NCI-H345 (cell line): ENCODE measurements at places on chromosomes 3 and 15.
A peak's percentile ranks its signal among the peaks of the same experiment; 100 is the strongest.

DNA sequence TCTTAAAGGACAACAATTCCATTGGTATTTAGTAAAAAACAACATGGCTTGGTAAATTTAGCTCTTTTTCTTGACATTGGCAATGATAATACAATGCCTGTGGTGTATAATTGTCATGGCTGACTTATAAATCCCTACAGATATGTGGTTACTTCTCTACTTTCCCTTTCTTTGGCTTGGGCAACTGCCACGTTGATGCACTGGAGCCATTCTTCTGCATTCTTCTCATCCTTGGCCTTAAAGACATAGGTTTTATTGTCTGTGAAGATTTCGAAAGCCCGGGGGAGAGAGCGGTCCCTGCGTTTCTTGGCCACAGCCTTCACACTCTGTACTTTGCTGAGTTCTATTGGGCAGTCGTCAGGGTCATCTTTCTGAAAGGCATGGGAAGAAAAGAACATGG, 101.1 kb upstream of the CCNL1 start:
- DNase-seq = no peak

DNA sequence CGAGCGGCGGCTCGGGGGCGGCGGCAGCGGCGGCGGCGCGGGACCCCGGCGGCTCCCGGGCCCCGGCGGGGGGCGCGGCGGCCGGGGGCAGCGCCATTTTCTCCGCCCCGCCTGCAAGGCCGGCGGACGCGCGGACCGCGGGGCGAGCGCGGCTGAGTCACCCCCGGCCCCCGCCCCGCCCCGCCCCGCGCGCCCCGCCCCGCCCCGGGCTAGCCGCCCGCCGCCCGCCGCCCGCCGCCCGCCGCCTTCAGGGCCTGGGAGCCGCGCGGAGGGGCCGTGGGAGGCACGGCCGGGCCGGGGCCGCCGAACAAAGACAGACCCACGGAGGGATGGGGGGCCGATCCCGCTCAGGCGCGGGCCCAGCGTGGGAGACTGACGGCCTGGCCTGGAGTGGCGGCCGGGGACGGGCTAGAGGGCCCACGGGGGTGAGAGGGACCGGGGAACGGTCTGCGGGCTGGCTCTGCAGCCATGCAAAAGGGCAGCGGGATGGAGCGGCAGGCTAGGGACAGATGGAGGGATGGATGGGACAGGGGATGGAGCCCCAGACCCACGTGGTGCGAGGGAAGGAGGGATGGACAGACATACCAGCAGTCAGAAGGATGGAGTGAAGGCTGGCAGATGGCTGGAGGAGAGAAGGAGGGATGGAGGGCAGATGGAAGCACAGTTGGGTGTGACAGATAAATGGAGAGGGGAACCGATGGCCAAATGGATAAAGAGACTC, at the start of gene EIF4E3:
Gene EIF4E3 (minus strand): TSS at position 132 of the 721 bp plus-strand sequence. CDS start 35 bp downstream, at position 97.
- DNase-seq = peak; percentile 27

- DNase-seq = peak; percentile 50
Observed at GRCh38 chr15:78004919-78005634, 72.4 kb downstream of the TBC1D2B start.

DNA sequence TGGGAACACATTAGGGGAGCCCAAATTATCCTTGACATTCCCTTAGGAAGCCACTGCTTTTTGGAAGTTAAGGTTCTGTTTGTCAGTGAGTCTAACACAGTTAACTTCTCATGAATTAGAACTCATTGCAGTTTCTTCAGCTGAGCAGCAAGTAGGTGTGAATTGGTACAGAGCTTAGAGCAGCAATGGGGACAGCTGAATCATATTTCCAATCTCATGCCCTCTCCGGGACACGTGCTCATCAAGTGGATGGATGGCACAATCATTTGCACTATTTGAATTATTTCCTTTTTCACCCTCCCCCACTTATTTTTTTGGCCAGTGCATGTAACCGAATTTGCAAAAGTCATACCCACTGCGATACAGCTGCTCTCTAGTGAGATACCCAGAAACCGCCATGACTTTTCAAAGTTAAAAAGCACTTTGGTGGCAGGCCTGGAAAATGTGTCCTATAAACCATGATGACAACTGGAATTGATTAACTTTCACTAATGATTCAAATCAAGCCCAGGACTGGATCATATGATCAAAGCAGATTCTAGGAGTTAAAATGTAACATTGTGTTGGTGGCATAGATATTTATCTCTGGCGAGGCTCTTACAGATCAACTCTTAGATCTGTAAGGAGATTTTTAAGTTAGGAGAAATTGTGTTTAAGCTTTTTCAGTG, 76.4 kb downstream of the EBLN2 start:
- DNase-seq = no peak

DNA sequence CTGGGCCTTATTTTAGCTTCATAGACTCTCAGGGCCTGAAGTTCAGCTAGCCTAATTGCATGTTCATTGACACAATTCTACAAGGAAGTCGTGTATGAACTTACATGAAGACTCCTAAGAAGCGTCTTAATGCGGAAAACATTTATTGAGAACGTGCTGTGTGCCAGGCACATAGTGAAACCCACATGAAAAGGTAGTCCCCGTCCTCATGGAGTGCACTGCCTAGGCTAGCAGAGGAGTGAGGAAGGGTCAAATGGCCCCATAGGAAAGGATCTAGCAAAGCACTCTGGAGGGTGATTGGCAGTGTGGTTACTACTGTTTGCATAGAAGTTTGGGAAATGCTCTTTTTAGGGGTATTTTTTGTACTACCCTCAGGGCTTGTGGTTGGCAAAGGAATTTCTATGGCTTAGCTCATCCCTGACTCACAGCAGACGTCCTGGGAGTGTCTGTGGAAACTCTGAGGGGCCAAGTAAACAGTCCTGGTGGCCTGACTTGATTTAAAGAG, 854 bp upstream of the NPTN start:
- DNase-seq = no peak
